Peyer's patch (tissue), 4 donors: ENCODE measurements at places on chromosomes 1 and 21.

DNA sequence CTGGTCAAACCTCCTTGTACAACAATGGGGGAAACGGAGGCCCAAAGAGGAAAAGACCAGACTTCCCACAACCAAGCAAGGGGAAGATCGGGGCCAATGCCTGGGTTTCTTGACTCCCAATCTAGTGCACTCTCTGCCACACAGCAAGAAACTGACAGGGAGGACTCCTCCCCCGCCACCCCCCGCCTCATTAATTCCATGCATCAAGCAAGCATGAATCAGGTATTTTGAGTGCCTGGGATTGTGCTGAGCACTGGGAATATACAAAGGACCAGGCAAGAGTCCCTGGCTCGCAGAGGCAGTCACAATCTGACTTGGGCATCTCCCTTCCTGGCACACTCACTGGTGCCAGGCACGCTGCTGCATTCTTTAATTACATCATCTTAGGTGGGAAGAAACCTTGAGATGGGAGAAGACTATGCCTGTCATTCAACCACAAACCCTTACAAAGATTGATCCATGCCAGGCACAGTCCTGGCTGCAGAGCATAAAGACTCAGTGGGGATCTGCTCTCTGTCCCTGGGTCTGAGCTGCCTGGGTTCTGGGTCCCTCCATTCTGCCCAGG, 4.4 kb upstream of the KCNC4 start:
- no peak for DNase-seq

DNA sequence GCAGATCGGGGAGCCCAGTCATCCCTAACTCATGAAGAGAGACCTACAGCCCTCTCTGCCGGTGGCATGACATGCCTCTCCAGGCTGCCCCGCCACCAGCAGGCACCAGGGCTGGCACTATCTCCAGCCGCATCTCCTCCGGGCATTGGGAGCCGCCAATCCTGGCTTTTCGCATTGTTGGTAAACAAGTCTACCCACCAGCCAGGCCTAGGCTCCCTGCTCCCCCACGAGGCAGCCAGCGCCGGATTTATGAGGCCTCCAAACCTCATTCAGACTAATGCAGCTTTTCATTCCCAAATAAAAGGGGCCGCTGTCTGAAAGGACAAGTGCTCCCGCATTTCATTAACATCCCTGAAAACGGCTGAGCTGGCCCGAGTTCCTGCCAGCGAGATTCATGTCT, 3.4 kb upstream of the GRIK3 start:
- no peak for DNase-seq

DNA sequence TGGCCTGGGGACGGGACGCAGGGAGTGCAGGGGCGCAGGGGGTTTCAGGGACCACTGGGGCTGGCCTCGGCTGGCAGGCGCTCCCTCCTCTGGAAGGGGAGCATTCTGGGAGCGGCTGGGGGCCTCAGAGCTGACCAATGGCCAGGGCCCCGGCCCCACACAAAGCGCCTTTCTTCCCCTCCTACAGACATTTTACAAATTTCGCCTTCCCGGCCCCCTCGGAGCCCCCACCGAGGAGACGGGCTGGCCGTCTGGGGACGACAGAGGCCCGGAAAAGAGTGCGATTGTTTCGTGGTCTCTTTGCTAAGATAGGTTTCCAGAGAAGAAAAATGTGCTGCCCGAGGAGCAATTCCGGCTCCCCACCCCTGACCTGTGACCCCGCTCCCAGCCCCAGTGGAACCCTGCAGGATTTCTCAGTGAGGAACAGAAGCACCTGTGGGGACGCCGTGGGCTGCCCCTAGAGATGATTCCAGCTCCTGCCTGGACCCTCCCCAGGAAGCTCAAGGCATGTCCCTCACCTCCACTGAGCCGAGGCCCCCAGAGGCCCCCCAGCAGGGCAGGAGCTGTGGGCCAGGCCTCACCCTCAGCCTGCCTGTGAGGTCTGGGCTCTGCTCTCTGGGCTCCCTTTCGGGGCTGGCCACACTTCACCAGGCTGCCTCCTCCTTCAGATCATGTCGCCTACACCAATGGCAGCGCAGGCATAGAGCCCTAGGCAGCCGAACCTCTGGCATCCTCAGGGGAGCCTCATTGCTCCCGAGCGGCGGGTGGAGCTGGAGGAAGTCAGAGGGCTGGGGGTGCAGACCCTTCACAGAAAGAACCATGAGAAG, 15.0 kb upstream of the PLEKHG5 start:
- no peak for DNase-seq

DNA sequence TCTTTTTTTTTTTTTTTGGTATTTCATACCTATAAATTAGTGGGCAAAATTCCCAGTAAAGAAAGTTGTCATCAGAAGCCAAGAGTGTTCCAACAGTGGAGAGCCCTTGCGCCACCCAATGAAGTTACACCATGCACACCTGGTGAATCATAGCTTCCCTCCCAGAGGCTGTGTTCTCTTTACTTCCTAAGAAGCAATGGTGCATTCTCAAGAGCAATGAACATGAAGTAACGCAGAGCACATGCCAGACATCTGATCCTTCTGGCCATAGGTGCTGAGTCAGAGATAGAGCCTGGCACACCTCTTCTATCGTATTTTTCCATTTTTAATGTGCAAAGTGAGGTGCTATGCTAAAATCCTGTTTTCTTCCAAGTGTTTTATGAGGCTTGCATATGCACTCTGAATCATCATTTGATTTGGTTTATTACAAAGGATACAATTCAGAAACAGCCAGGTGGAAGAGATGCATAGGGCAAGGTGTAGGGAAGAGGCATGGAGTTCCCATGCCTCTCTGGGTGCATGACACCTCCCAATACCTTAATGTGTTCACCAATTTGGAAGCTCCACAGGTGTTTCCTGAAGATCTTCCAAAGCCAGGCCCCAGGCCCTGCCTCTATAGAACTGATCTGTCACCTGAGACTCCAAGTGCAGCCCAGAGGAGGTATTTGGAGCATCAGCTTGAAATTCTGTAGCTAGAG, 408.0 kb downstream of the SIPA1L2 start:
- DNase-seq, result no peak

- DNase-seq, result peak; percentile 21
Observed at GRCh38 chr1:222643606-222643937, 25.7 kb downstream of the MIA3 start.

DNA sequence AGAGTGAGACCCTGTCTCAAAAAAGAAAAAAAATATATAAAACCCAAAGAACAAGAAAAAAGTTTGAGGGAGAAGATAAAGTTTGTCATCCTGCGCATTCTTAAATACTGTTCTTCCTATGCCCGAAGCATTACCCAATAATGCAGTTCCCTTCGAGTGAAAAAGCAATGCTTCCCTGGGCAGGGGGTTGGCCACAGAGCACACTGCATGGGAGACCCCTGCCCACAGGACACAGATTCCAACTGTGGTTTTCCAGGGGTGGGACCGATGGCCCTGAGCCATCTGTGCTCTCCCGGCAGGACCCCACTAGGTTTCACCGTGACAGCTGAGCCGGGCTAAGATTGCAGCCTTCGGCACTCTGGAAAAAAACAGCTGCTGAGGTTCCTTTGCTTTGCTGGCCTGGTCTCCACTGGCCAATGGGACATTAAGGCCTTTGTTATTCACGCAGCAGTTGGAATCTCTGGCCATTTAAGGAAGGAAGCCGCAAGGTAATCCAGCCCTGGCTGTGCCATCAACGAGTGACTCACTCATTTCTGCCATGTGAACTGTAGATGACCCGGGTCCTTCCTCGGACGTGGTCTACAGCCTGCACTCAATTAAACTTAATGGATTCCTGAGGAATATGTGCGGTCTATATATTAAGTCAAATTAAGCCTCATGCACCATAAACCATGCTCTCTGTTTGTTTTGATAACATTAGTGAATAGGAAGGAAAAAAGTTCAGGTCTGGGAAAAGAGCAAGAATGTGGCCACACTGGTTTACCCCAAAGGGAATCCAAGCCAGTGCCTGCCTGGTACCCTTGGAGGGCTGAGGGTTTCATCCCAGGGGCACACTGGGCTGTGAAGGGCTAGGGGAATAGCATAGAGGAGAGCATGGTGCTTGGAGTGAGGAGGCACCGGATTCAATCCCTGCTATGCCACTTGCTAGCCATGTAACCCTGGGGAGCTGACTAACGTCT, 163.2 kb downstream of the ZBTB18 start:
- no peak for DNase-seq

- no peak for DNase-seq
Observed at GRCh38 chr1:192913683-192914082, 104.8 kb downstream of the RGS2 start.

DNA sequence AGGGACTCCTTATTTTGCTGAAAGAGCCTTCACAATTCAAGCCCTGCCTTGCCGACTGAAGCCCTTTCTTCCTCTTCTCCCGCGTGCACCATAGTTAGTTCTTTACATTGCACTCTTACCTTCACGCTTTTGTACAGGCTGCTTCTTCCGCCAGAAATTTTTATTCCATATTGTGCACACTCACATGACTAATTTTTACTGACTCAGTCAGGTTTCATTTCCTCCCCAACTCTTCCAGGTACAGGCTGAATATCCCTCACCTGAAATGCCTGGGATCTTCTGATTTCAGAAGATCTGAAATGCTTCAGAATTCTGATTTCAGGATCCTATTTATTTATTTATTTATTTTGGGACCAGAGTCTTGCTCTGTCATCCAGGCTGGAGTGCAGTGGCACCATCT, 172.8 kb downstream of the ZNF281 start:
- DNase-seq, result no peak

GRCh38 chr21:33374080-33374449, 29.1 kb upstream of the IFNGR2 start:
- DNase-seq, result no peak
